Posterior vena cava (tissue), 2 donors: ENCODE measurements at places on chromosomes 4 and X. TPM values are rescaled to one million over a fixed set of nuclear protein-coding genes. Genes with fewer than 3 reads are reported as not detected.

MID1 gene
- 22.2 TPM for total RNA-seq

DNA sequence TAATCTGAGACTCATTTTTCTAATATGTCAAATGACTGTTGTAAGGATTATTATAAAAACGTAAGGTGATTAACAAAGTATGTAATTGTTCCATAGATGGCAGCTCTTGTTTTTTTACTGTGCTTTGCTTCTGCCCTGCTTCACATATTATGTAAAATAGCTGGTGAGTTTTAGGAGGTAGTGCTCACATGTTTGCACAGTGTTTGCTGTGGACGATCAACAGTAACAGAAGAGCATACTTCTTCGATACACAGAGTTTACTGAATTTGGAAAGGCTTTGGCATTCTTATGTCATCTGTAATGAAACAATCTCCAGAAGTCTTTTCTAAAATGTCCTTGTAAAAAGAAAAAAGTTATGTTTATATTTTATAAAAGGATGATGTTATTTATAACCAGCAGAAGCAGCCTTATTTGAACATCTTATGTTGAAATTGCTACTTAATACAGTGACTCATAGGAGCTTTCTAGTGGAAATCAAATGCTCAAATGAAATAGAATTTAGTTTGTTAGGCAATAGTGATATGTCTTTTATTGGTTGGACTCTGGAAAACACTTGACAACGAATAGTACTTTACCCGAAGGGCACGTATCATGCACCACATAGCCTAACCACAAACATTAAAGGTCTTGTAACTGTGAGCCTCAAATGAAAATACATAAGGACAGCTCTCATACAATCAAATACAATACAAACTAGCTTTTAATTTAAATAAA lies 1.9 kb upstream of the MTTP start:
- DNase-seq: no peak

SCML2 gene
- 3.0 TPM for total RNA-seq

DNA sequence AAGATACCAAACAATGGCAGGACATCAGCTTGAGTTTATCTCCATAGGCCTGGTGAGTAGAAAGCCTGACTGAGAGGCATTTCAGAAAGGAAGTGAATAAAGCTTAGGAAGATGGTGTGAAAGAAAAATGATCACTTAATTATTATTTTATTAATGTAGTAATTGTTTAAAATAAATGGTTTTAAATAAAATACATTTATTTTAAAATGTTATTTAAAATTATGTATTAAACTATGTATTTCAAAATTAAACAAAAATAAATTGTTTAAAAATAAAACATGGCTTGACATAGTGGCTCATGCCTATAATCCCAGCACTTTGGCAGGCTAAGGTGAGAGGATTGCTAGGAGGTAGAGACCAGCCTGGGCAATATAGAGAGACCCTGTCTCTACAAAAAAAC lies 145.8 kb downstream of the IL15 start:
- no peak for DNase-seq

- DNase-seq: no peak
Measured at GRCh38 chrX:56782352-56782751, 53.3 kb downstream of the NBDY start.

DNA sequence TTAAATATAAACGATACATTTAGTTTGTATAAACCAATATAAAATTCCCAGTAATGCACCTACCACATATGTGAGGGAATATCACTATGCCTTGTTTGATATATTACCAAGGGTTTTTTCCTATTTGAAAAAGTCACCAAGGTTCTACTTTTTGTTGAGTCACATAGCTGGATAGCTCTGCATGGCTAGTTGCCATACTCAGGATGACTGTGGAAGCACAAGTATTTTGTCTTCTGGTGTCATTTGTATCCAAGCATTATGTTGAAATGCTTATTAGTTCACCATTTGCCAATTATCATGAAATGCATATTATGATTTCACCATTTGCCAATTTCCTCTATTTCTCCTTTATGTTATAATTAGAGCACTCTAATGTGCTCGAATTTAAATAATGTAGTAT lies 162.7 kb upstream of the TTC29 start:
- no peak for DNase-seq

PCDH7 gene
- 107 TPM for total RNA-seq

DNA sequence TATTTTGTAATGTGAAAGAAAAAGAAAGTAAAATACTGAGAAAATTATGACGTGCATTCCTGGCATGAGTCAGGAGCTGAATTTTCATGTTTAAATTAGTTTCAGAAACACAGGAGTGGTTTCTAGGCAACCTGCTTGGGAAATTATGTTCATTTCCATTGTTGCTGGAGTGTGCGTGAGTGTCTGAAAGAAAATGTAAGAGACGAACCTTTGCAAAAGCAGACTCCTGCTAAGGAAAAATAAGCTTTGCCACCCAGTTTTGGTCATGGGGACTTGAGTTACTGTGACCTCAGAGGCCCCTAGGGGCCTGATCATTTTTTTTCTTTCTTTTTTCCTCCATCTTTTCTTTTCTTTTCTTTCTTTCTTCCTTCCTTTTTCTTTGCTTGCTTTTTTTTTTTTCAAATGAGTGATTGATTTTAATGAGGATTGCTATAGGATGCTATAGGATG lies 18.8 kb upstream of the CHRNA9 start:
- no peak for DNase-seq

- no peak for DNase-seq
Measured at GRCh38 chr4:71765350-71765749, 18.5 kb downstream of the GC start.

- DNase-seq: no peak
Measured at GRCh38 chr4:83503974-83504373, 19.1 kb upstream of the ABRAXAS1 start.

DNA sequence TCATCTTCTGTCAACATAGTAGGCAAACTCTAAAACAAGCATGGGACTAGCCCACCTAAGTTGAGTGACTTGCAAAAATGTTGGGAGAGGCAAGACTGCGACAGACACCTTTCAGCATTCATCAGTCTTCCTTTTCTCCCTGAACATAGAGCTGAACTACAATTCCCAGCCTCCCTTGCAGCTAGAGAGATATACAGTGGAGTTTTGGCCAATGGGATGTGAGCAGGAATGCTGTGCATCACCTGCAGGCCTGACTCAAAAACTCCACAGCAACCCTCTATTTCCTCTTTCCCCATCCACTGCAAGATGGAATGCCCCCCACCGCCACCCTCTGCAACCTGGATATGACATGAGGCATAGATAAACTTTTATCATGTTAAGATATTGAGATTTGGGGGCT lies 66.5 kb downstream of the PDHA1 start:
- DNase-seq: no peak

GRCh38 chr4:38582889-38583470 lies 81.0 kb upstream of the KLF3 start:
- DNase-seq: no peak

DNA sequence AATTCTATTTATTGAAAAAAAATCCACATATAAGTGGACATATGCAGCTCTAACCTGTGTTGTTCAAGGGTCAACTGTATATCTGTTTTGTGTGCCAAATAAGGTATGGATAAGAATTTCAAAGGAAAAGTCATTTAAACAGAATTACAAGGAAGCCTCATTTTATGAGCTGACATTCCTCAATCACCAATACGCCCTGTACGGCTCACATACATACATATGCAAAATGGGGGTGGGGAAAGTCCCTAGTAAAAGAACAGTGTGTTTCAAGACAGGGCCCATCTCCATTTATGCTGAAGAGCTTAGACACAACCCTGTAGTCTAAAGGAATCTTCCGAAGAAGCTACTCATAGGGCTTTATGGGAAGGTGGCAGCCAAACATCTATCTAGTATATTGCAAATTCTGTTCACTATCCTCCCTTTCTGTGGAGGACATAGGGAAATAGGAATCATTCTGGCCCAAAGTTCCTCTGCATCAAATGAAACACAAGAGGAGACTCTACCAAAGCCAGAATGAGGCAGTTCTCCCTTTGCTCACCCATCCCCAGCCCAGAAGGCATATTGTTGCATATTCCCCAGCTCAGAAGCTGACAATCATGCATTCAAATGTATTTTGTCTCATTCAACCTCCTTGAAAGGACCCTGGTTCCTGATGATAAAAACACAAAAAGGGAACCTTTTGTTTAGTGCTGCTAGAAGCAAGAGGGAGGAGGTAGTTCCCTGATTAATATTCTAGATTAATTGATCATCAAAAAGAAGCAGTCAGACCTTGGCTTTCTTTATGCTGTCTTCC lies 13.7 kb upstream of the ZBTB33 start:
- DNase-seq: no peak

DNA sequence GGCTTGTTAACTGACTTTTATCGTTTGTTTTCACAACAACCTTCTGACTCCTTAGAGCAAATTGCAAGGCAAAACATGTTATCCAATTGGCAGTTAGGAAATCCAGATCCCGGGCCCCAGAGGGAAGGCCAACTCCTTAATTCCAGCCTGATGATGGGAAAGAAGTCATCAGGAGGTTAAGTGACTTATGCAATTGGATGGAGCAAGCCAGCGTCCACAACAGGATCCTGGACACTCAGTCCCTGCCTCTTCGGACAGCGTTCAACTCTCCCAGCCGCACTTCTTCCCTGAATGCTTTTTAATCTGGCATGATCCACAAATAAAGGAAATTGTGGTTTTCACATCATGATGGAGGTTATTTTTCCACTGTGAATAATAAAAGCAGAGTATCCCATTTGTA lies 310.1 kb downstream of the RAB28 start:
- peak; percentile 91 for DNase-seq

- no peak for DNase-seq
Measured at GRCh38 chr4:185729391-185729804, 82.6 kb downstream of the SORBS2 start.

CEP44 gene
- total RNA-seq: 11.3 TPM

GRCh38 chr4:92382128-92382527 lies 78.4 kb downstream of the GRID2 start:
- DNase-seq: no peak

DNA sequence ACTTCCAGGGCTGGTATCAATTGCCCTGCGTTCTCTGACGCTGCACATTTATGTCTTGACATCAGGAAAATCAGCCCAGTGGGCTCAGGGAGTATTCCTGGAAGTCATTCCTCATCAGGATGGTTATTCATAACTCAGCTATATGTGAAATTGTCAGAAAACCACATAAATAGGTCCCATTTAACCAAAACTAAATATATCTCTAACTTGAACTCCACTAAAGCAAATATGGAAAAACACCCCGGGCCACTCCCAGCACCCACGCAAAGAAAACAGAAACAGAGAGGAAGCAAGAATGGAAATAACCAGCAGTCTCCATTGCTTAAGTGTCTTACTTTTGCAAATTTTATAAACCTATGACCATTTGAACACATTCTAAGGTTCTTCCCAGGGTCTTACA lies 112.0 kb downstream of the IRF2 start:
- no peak for DNase-seq

DNA sequence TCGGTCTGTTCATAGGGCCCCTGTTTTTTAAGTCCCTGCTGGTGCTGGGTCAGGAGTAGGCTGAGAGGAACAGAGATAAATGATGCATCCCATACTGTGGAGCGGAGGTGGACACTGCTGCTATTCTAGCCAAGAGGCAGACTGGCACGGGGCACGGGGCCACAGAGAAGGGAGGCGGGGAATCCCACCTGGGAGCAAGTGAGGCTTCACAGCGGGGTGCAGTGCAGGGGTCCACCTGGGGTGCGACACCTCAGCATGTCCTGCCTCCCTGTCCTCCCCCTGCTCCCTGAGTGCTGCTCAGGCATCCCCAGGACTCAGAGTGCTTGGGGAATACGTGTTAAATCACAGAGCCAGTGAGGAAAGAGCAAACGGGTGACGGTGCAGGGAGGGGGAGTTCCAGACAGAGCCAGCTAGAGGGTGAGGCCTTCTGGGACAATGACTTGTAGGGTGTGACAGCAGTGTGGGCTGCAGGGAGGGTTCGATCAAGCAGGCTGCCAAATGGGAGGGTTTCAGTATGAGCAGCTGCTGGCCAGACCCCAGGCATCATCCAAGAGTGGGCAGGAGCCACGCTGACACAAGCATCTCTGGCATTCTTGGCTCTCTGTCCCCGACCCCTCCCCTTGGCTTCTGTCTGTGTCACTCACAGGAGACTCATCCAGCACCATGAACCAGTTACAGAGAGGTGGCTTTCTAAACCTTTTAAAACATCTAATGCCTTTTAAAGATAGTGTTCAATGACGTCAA lies 13.7 kb upstream of the HTRA3 start:
- peak; percentile 94 for DNase-seq

DNA sequence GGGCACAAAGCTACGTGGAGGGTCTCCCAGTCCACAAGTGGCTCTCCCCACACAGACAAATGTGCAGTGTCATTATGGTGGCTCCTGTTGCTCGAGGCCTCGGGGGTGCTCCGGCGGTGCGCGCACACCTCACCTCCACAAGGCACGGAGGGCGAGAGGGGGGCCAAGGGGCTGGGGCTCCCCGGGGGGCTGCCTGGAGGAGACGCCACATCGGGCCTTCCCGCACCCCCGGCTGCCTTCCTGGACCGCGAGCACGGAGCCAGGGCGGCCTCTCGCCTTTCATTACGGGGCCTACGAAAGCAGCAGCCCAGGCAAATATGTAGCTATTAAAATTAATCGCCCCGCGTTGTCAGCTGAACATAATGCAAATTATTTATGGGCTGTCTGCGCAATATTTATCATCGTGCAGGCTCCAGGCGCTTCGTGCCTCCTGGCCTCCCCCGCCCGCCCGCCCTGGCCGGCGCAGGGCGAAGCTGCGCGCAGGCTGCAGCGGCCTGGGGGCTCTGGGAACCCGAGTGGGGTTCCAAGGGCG lies 70.8 kb upstream of the BCOR start:
- DNase-seq: peak; percentile 44

SPANXA1 gene
- not detected for total RNA-seq

CT55 gene
- not detected for total RNA-seq

ADGRG2 gene
- 1.0 TPM for total RNA-seq

PDZD4 gene
- total RNA-seq: 22.9 TPM

GRCh38 chrX:11867610-11868345 lies 109.7 kb downstream of the MSL3 start:
- DNase-seq: no peak

- DNase-seq: no peak
Measured at GRCh38 chrX:35699642-35700041, 98.5 kb upstream of the MAGEB16 start.
